ENCODE measurements at places on chromosomes 5 and 9.

- no peak for DNase-seq
These were observed 52.1 kb downstream of the AQP7 start for GRCh38 chr9:33350310-33350709.

DNA sequence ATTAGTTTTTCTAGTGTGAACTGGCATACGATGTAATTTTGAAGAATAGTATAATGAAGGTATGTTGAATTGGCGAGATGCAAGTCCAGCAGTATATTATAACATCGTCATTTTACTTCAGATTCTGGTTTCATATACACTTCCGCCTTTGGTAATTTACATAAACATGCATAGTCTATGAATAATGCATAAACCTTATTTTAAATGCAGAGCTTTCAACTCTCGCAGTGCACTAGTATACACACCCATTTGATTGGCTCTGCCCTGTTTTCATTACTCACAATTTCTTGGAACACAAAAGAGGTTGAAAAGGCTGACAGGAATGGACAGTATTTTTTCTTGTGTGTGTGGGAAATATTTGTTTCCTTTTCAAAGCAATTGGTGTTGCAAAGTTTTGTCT lies 128.9 kb upstream of the CCNH start:
- DNase-seq, result no peak

DNA sequence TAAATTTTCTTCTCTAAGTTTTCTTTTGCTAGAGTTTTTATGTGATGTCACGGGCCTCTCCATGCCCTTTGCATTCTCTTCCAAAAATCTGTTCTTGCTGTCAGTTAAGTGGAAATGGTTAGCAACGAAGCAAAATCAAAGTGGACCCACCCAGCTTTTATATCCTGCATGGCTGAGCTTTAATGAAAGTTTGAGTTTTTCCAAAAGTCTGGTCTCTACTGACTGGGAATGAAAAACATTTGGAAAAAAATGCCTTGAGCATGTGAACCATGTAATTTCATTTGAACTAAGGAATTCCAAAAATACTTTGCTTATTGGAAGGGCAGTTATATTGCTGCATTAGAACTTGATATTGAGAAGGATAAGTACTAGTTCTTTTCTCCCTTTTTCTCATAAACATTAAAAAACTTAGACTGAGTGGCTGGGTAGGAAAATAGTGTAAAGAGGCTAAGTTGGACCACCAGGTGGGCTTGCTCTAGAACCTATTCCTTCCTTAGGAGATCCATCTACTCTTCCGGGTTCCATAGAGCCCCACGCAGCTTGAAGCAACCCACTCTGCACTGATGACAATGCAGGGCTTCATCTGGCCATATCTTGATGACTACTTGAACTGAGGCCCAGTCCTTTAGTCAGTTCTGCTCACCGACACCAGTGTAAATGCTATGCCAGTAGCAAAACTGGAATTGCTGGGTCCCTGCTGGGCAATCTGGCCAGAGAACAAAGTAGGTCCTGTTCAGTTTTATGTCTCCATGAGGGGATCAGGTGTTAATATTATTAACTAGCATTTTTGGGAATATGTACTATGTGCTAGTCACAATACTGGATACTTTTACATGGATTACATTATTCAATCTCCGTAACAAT lies 17.4 kb upstream of the RIC1 start:
- DNase-seq, result no peak

- DNase-seq, result no peak
These were observed 217.2 kb upstream of the TBCA start for GRCh38 chr5:77993141-77993854.

GRCh38 chr5:62640446-62640845 lies 61.8 kb downstream of the LRRC70 start:
- no peak for DNase-seq

DNA sequence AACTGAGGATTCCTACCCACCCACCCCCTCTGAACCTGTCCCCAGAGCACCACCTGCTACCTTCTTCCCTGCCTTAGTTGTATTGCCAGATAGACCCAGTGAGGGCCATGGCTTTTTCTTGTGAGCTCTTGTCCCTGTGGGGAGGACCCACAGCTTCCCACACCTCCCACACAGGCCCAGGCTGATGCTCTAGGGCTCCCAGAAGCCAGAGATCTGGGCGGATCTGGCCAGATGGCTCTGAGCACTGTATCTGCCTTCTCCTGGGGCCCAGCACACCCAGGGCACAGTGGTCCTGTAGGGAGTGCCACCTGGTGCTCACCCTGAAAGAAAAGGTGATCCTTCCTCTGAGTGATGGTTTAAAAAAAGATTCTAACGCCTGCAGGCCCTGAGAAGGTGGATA lies 131.7 kb downstream of the DAB2IP start:
- DNase-seq, result no peak

DNA sequence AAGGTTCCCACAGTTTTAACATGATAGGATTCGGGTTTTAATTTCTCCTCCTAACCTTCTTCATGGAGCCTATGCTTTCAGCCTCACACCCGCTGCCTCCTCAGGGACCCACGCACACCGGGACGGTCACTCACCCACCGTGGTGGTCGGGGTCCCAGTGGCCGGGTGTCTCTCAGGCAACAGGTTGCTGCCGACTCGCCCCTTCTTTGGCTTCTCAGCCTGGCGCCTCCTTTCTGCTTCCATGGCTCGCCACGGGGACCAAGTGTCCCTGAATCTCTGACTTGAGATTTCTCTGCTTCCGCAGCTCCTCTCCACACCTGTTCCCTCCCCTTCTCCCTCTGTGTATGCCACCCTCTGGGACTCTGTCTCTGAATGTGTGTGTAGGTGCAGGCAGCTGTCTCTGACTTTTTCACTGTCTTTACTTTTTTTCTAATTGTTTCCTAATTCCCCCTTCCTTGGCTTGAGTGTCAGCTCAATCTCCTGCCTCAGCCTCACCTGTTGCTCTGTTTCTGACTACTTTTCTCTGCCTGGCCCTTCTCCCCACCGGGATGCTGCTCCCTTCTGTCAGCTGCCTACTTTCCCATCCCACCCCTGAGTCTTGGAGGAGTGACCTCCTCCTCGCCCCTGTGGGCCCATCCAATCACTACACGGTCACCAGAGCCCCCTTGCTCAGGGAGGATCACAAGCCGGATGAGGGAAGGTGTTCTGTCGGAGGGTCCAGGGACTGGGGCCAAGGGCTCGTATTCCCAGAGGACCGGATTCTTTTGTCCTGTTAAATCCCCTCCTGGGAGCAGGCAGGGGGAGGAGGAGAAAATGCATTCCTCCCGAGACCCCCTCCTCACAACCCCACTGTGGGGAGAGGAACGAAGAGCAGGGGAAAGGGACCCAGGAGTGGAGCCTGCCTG lies at the start of gene PROP1:
Gene PROP1, minus strand, starts transcription at position 552 of the 905 bp plus-strand sequence. Its CDS starts 309 bp downstream, at position 243.
- DNase-seq, result no peak

DNA sequence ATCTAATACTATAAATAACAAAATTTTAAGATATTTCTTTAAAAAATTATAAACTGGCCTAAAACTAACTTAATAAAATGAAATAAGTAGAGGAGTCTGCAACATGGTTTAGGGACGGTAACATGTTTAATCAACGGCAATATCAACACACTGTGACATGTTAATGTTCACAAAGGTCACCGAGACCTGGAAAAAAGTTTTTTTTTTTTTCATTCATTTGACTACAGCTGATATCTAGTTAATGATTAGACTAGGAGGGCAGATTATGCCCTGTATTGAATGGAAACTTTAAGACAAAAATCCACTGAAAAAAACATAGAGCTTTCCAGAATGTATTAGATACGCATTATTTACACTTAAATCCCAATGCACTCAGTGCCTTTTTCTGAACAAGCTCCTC lies 67.0 kb upstream of the CDK5RAP2 start:
- no peak for DNase-seq

GRCh38 chr5:92912283-92912682 lies 668.7 kb downstream of the NR2F1-AS1 start:
- DNase-seq, result no peak

DNA sequence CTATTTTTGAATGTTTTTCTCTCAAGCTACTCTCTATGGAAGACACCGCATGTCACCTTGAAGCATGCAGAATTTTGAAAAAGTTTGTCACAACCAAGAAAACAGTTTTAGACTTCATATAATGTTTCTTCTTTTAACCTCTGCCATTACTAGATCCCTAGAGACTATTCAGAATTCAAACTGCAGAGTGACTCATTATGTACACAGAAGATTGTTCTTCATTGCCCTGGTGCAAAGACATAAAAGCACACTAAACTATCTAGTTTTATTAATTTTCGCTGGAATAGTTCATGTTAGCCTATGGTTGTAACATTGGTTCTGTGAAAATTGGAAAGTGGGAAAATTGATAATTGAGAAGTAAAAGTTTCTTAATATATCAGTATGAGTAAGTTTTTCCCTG lies 18.4 kb downstream of the F2RL2 start:
- no peak for DNase-seq

GRCh38 chr5:151691706-151692105 lies 5.0 kb upstream of the SPARC start:
- DNase-seq, result no peak

GRCh38 chr9:134372581-134373267 lies 46.5 kb downstream of the RXRA start:
- no peak for DNase-seq

- peak; percentile 26 for DNase-seq
These were observed 475 bp upstream of the GOLM1 start for GRCh38 chr9:86099701-86100364.

DNA sequence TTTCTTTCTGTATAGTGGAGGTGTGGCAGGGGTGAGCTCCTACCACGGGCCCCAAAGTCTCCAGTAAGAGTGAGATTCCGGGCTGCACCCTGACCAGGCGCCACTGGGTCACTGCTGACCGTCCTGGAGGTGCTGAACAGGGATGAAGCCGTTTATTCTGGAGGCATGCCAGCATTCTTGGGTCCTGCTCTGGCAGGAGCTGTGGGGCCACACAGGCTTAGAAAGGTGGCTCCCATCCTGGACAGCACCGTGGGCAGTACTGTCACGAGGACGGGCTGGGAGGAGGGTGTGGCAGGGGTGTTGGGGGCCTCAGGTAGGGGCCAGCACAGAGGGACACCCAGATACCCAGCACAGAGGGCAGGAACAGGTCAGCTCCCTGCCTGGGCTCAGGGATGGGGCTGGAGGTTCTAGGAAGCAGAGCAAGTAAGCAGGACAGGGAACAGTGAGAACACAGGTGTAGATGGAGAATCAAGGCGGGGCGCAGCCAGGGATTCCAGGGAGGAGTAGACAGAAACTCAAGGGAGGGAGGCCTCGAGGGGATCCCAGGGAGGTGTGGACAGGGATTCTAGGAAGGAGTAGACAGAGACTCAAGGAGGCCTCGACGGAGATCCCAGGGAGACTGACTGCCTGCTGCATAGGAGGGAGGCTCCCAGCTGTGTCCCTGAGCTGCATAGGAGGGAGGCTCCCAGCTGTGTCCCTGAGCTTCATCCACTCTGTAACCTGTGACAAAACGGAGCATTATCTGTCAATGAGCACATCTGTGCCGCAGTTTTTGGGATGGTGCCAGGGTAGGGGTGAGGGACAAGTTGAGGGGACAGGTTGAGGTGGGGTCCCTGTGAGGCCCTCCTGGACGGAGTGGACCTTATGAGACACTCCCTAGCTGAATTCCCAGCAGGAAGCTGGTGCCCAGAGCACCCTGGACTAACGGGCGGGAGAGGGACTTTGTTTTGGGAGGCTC lies 1.1 kb upstream of the PLEKHG4B start:
- no peak for DNase-seq

- DNase-seq, result no peak
These were observed 545 bp downstream of the HMGCS1 start for GRCh38 chr5:43312699-43313034.

GRCh38 chr9:132184124-132184523 lies 22.3 kb downstream of the NTNG2 start:
- DNase-seq, result no peak

- DNase-seq, result no peak
These were observed 19.5 kb downstream of the XRCC4 start for GRCh38 chr5:83096660-83097339.

GRCh38 chr5:85143138-85143537 lies 758.5 kb upstream of the EDIL3 start:
- DNase-seq, result no peak

GRCh38 chr5:131593921-131594320 lies 41.1 kb downstream of the RAPGEF6 start:
- no peak for DNase-seq

DNA sequence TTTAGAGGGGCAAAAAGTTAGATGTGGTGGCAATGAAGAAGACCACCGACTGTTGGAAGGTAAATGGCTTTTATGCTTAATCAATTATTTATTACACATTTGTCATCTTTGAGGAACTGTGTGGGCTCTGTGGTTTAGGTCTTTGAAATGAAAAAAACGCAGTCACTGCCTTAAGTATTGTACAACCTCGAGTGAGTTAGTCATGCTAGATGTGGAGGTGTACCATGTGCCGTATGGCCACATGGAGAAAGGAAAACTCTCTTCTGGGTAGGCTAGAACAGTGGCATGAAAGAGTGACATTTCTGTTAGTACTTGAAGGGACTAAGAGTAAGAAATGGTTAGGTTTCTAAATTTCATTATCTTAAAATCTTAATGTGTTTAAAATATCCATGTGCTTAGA lies 166.1 kb downstream of the HACD4 start:
- no peak for DNase-seq

- DNase-seq, result no peak
These were observed 65.8 kb upstream of the S1PR3 start for GRCh38 chr9:88925481-88925880.

DNA sequence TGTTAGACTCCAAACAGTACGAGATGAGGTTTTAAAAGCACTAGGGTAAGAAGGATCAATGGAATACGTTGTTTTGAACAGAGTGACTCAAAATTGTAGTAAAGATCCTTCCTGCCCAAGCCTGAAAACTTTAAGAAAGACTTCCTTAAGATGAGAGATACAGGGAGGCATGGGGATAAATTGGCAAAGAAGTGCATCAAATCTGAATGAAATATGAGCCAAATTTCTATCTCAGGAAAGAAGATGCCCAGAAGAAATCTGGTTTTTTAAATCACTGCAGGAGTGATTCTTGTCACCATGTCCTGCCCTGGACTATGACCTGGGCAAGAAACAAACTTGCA lies 14.9 kb downstream of the FCN2 start:
- DNase-seq, result no peak

DNA sequence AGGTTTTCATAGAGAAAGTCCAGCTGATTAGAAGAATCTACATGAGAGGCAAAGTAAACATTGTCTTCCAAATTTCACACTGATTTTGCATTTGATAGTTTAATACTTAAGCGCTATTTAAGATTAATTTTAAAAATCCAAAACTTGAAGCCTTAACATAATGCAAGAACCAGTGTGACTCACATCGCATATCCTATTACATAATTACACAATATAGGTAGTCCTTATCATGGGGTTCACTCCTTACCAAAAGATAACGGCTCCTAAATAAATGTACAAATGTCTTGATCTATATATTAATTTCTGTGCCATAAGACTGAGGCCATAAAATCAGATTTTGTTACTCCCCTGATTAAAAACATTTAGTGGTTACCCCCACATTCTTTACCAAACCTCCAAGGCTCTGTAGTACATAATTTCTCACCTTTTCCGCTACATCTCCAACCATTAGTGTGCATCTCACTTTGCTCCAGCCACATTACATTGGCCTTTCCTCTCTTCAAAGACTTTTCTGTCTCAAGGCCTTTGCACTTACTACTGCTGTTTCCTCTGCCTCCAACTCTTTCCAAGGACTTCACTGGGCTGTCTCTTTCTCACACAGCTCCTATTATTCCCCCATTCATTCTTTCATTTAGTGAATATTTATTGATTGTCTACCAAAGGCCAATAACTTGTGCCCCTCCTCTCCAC lies 1.0 kb downstream of the RIOK2 start:
- no peak for DNase-seq
